ENCODE measurements at places on chromosomes 7 and 10. TPM values are rescaled to one million over a fixed set of nuclear protein-coding genes. Genes with fewer than 3 reads are reported as not detected.

The RELN gene
- 0.29 TPM for total RNA-seq

The RARRES2 gene
- 0.86 TPM for total RNA-seq

The AKR1D1 gene
- not detected for total RNA-seq

The PDGFA gene
- 10.4 TPM for total RNA-seq

The CHCHD1 gene
- total RNA-seq: 37.2 TPM

The TAF5 gene
- total RNA-seq: 2.9 TPM

The OR2AE1 gene
- not detected for total RNA-seq

The CUBN gene
- total RNA-seq: 0.35 TPM

The MRPS16 gene
- 77.3 TPM for total RNA-seq

The ATP6V0A4 gene
- total RNA-seq: not detected

The CHAT gene
- total RNA-seq: not detected

The NUTM2A gene
- total RNA-seq: not detected

The ALOX5 gene
- total RNA-seq: not detected

The LIPF gene
- total RNA-seq: not detected

The JAKMIP3 gene
- total RNA-seq: 0.35 TPM

The ADAM12 gene
- total RNA-seq: 16.7 TPM

The ZFYVE27 gene
- 8.7 TPM for total RNA-seq

The COMTD1 gene
- total RNA-seq: 10.5 TPM

The NYAP1 gene
- total RNA-seq: 1.4 TPM

The TUBB8 gene
- total RNA-seq: not detected

The MSMB gene
- not detected for total RNA-seq

The PDE6C gene
- not detected for total RNA-seq

The UPK3B gene
- not detected for total RNA-seq

The TMEM270 gene
- total RNA-seq: not detected

The PBLD gene
- total RNA-seq: 2.9 TPM

The PRLHR gene
- not detected for total RNA-seq

The MUC3A gene
- total RNA-seq: not detected

The ZWINT gene
- total RNA-seq: 24.2 TPM

The DKK1 gene
- total RNA-seq: 267 TPM

The BRAF gene
- total RNA-seq: 12.2 TPM

The AASS gene
- total RNA-seq: 20.5 TPM

The AKR1B15 gene
- not detected for total RNA-seq

The UTF1 gene
- not detected for total RNA-seq

The CH25H gene
- total RNA-seq: not detected

The MYOF gene
- 234 TPM for total RNA-seq

The NPY4R gene
- not detected for total RNA-seq

The NEBL gene
- total RNA-seq: 3.7 TPM

The SFRP5 gene
- total RNA-seq: not detected

All from myometrial cell (primary cell).